ENCODE measurements at places on chromosomes 1 and 21.

DNA sequence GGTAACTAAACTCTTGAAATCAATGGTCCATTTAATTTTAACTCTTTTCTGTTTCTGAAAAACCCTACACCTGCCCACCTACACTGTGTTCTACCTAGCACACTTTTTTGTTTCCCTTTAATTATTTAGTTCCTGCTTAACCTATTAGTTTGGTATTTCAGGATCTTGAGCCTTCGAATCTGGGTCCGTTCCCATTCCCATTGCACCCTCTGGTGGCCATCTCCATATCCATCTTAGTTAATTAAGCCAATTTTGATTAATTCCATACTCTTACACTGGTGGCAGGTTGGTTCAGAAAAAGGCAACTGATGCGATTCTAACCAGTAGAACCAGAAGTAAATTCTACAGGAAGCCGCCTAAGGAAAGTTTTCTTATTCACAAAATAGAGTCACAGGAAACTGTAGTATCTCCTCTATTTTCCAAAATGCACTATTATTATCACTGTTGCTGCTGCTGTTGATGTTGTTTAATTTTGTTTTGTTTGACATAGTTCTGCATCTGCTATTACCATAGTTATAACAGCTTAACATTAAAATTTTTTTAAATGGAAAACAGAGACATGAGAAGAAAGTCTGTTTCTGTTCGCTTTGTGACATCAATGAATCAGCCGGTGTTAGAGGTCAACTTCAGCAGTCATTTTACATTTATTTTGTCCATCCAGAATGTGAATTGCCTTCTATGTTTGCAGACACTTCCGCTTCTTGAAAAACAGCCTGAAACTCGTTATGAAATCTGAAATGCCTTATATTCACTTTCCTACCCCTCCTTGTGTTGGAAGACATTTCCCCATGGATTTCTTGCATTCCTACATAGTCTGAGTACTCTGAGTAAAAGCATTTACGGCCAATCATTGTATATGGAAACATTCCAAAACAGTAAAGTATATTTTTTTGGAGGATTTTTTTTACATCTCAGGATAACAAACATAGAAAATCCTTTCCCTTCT is 115.5 kb upstream of the NCAM2 start:
- no peak for DNase-seq

DNA sequence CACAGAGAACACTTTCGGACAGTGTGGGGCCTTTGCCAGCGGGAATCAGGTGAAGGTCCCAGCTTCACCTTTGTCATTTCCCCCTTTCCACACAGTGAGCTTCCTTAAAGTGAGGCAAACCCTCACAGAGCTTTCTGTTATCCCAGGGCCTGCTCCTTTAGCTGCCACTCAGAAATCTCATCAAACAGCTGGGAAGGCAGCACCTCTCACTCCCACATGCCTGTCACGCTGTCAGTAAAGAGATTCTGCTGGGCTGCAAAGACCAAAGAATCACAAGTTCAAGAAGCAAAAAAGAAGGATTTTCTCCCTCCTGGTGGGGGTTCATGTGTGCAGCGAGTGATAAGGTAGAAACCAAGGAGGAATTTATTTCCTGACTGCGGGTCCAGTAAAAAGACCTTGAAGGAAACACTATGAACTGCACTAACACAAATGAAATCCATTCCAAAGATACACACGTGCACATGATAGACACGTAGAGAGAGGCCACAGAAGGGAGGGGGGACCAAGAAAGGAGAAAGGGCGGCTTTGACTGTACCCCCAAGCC is 44.0 kb downstream of the HTR6 start:
- DNase-seq = no peak

DNA sequence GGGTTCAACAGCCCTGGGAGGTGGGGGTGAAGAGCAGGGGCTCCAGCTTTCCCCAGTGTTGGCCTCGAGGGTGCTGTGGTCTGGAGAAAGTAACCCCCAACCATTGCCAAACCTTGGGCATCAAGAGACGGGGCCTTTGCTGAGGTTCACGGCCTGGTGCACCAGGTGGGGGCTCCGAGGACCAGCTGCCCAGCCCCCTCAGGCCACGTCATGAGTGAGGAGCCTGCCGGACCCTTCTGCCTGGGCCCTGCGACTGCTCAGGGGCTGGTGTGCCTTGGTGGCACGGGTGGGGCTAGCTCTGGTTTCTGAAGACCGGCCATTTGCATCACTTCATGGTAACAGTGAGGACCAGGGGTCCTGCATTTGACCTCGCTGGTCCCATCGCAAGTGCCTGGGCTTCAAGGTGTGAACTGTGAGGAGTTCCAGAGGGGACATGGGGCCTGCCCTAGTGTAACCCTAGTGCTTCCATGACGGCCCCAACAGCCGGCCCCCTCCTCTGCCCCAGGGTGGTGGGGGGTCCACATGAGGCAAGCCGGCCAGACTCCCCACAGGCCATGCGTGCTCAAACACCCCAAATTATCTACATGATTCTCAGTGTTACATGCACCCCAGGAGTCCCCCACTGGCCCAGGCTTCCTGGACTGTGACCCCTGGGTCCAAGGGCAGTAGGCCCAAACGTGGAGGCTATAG is 13.5 kb downstream of the MORN1 start:
- no peak for DNase-seq

- peak; percentile 27 for DNase-seq
Observed at GRCh38 chr1:6025269-6026094, 20.2 kb upstream of the KCNAB2 start.

DNA sequence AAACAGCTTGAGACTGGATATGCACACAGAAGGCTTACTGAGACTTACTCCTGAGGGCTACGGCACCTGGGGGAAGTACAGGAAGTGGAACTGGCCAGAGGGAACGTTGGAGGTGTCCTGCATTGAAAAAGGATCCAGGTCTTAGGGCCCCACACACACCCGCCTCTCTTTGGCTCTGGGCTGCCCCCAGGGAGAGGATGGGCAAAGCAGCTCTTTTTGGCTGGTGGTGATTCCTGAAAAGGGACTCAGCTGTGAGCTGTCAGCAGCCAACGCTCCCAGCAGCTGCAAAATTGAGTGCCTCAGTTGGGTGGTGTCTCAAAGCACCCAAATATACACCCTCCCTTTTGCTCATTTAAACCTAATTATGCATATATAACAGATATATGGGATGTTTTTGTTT is 213.2 kb downstream of the TNR start:
- no peak for DNase-seq

- DNase-seq = peak; percentile 96
Observed at GRCh38 chr1:24930260-24931145, at the start of gene RUNX3. Gene RUNX3 (minus strand): TSS chr1:24930276. CDS start chr1:24929868, 408 bp downstream.

GRCh38 chr1:200706111-200706814 is 32.4 kb upstream of the CAMSAP2 start:
- DNase-seq = no peak

DNA sequence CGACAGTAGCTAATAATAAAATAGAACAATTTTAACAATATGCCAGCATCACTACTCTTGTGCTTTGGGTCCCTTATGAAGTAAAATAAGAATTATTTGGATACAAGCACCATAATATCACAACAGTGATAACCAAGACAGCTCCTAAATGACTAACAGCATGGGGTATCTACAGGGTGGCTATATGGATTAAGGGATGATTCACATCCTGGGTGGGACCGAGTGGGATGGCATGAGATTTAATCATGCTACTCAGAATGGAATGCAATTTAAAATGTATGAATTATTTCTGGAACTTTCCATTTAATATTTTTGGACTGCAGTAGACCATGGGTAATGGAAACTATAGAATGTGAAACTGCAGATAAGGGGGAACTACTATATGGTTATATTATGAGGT is 28.1 kb upstream of the B3GALNT2 start:
- DNase-seq = no peak

DNA sequence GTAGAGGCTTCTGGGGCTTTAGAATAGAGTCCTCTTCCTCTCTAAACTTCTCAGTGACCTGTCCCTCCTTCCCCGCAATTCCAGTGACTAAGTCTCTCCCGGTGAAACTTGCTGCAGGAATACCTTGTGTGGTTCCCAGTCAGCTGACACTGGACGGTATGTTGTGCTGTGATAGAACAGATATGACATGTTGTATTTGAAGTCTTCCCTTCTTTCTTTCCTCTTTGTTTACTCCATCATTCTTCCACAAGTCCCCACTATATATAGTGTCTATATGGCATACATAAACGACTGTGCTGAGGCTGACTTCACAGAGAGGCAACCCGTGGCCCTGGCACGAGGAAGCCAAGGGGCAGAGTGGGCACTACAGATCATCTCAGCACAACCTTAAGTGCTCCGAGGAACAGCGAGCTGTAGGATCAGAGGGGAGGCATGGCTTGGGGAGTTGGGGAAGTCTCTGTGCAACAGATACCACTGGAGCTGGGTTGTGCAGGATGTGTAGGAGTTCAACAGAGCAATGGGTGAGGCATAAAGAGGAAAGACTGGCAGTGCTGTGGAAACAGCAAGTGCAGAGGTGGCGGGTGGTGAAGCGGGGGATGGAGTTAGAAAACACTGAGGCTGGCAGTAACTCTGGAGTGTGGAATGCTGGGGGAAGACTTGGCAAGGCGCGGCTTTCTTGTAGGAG is 237.8 kb downstream of the TRABD2B start:
- no peak for DNase-seq

All from CD4-positive, alpha-beta T cell treated with Interleukin-17A for 4 hours (primary cell).